ENCODE measurements at places on chromosomes 3 and 15.

GRCh38 chr3:177419904-177420601 is 222.8 kb upstream of the TBL1XR1 start:
- peak; percentile 6 for DNase-seq

DNA sequence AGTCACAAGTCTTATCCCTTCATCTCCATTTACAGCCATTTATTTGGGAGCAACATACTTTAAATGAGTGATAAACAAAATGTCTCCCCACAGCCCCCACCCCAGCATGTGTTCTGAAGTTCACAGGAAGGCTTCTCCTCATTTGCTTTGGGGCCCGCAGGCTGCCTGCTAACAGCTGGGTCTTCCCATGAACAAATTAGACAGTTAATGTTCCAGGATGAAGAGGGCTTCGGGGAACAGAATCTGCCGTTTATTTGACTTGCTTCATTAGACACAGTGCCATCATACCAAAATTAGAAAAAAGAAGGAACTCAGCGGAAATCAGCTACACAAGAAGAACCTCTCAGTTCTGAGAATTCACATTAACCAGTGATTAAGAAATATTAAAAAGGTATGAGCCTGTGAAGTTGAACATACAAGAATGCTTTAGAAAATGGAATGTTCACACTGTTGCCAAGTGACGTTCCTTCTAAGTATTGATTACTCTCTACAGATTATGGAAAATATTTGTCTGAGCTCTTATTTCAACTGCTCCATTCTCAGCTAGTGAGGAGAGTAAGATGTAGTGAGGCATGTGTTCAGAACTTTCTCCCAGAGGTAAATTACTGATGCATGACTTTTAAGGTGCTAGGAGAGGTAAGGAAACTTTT is 107.5 kb upstream of the THBS1 start:
- no peak for DNase-seq

DNA sequence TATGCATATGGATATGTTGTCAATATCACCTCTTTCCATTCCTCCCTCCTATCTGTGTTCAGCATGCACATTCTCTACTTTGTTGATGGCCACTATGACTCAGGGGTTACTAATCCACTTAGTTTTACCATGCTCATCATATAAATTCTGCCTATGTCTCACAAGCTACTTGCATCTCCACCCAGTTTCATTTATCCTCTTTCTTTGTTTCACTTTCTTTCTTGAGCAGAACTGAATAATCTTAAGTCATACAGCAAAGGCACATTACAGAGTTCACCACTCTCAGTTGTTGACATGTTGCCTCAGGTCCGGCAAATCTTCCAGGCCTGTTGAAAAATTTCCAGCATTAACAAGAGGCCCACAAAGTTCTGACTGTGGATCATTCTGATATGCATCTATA is 71.5 kb downstream of the SSR3 start:
- DNase-seq: no peak

- DNase-seq: no peak
Observed at GRCh38 chr3:99764377-99764776, 53.3 kb upstream of the CMSS1 start.

Data from stimulated activated CD4-positive, alpha-beta T cell treated with anti-CD3 and anti-CD28 coated beads, Interleukin-1b, Interleukin-23, amount 100 ng/mL, for 48 hours (primary cell).